ENCODE measurements at places on chromosomes 4 and X.

DNA sequence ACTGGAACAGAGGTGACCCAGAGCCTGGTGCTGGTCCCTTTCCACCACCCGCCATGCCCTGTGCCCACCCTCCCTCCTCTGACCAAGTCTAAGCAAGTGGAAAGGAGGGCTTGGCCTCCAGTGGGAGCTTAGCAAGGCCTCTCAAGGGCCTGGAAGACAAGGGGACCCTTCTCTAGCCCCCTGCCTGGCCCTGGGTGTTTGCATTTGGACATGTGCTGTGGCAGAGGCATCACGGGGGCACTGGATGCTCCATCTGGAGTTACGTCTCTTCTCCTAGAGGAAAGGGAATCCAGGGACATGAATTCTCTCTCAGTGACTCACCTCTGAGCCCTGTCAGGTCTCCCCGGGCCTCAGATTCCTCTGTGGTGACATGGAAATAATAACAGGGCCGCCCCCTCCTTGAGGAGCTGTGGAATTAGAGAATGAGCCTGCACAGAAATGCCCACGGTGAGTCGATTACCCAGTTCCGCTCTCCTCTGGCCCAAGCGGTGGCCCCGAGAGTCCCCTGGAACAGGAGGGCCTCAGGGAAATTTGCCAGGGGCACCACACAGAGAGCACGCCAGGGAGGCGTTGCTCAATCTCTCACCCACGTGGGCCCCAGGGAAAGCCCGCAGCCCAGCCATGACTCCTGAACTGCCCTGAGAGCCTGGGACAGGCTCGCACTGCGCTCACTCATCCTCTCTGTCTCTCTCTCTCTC lies 189.6 kb downstream of the BCOR start:
- no peak for DNase-seq

DNA sequence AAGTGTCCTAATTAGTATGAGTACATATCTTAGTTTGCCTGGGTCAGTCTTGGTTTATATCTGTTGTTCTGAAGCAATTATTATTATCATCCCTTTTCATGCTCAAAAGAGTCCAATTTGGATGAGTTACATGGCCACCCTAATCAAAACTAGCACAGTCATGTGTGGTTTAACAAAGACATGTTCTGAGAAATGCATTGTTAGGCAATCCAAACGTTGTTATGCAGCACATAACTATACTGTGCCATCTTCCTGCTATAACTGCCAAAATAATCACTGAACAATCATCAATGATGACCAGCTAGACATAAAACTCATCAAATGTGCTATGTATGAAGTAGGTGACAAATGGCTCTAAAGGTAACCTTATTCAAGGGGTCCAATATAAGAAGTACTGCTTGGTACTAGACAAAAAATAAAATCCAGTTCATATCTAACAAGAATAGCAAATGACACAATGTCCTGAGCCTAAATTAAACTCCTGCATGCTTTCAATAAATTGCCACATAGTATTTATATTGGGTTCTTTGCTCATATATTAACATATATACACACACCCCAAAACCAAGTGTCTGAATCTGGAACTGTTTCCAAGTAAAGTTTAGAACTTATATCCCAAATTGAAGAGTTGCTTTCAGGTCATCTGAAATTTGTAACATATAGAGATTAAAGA lies 41.9 kb downstream of the CNOT6L start:
- DNase-seq = no peak

- DNase-seq = no peak
Measured at GRCh38 chr4:95190751-95191436, 357.9 kb downstream of the UNC5C start.

GRCh38 chr4:182216005-182216404 lies 27.2 kb upstream of the TENM3 start:
- no peak for DNase-seq

GRCh38 chr4:25621027-25621930 lies 34.4 kb upstream of the SLC34A2 start:
- DNase-seq = no peak

DNA sequence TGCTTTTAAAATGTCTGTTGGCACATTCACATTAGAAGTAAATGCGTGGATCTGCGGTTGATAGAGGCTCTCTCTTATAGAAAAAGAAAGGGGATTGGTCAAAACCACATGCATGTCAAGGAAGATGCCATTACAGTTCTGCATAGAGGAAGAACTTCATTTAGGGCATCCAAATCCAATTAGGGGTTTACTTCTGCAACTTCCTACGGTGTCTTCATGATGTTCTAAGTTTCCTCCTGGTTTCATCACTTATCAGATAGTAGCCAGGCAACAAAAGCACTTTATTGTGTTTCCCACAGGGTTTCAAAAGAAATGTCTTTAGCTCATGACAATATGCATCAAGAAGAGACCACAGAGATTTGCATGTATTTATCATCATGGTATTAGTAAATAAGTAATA lies 136.0 kb upstream of the HPGD start:
- DNase-seq = no peak

GRCh38 chr4:186068581-186069348 lies at the start of gene TLR3:
TLR3 (plus strand) TSS chr4:186069156; CDS start chr4:186076620, 7,464 bp downstream.
- DNase-seq = peak; percentile 8

DNA sequence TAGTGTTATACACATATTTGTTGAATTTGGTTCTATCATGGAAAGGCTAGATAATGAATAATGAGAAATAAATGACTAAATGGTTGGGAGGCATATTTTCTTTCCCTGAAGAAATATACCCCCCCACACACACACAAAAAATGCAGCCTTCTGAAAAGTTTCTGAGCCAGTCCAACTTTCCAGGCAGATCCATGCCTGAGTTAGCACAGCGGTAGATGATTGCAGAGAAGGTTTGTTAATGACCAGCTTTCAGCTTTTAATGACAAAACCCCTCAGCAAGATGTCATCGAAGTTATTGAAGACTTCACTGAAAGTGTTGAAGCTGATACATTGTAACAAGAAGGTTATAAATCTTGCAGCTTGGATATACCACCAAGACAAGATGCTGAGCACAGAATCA lies 61.4 kb downstream of the GBA3 start:
- DNase-seq = no peak

- DNase-seq = no peak
Measured at GRCh38 chr4:88130544-88131305, 27.7 kb downstream of the ABCG2 start.

GRCh38 chrX:129754056-129755024 lies 15.6 kb downstream of the XPNPEP2 start:
- DNase-seq = no peak

- DNase-seq = no peak
Measured at GRCh38 chrX:78659955-78660354, 827 bp upstream of the RTL3 start.

GRCh38 chr4:55343887-55344286 lies 2.2 kb upstream of the SRD5A3 start:
- DNase-seq = no peak

DNA sequence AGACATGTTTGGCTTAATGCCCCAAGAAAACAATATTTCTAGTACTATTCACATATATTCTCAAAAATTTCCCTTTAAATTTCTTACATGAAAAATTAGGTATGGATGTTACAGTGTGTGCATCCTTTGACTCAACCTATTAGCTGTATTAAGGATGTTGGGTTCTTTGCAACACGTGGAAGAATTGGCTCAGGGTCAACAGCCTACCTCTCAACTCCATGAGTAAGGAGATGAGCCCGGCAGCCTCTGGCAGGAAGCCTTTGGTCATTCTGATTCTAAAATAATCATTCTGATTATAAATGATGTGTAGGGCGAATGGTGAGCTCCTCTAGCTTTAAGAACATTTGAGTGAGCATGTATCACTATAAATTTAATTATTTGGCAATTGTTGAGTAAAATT lies 148.0 kb upstream of the WDFY3 start:
- DNase-seq = no peak

DNA sequence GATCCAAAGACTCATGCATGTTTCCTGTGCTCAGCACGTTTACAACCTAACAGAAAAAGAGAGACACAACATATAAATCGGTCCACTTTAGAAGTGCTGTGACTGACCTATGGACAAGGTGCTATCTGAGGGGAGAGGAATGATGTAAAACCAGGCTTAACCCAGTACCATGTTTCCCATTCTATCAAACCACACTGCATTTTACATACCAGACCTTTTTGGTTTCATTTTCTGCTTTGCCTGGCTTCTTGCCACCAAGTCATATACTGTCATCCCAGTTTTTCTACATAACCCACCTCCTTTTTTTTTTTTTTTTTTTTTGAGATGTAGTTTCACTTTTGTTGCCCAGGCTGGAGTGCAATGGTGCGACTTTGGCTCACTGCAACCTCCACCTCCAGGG lies 82.2 kb downstream of the KLF8 start:
- no peak for DNase-seq

DNA sequence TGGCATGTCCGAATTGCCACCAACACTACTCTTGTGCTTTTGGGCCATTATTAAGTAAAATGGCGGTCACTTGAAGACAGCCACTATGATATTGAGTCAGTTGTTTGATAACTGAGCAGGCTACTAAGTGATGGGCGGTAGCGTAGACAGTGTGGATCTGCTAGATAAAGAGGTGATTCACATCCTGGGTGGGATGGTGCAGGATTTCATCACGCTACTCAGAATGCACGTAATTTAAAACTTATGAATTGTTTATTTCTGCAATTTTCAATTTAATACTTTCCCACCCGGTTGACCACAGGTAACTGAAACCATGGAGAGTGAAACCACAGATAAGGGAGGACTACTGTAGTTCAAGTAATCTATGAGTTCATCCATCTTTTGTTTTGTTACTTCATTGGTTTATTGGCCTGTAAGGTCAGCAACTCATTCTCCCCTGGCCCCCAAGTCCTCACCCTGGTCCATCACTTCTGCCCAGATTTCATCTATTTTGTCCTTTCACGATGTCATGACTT lies 2.9 kb downstream of the ARAF start:
- no peak for DNase-seq

- no peak for DNase-seq
Measured at GRCh38 chr4:145843148-145843547, 95.5 kb downstream of the ZNF827 start.

GRCh38 chrX:12758291-12758690 lies 32.9 kb upstream of the PRPS2 start:
- DNase-seq = no peak

DNA sequence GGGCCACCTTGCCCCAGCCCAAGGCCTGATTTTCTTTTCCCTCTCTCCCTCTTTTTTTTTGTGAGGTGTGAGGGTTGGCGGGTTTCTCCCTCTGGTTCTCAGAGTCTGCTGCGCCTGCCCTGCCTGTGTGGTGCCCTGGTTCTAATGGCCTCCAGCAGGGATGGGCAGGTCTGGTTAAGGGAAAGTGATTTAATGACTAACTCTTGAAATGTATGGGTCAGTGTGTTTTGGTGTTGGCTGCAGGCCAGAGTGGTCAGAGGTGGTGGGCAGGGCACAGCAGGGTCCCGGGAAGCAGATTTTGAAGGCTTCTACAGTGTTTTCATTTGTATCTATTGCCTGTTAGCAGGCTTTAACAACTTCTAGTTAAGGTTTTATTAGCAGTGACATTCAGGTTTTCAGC lies 39.0 kb downstream of the JADE1 start:
- DNase-seq = no peak

DNA sequence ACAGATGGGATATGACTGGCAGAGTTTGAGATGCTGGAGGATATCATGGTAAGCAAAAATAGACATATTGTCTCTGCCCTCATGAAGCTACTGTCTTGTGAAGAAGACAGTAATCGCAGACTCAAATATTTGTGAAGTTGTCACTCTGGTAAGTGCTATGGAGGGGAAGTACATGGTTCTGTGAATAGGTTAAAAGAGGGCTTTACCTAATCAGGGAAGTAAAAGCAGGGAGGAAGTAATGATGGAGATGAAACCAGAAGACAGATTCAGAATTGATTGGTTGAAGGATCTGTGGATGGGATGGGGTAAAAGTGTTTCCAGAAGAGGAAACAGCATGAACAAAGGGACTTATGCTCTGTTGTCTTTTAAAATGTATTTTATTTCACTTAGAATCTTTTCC lies 19.3 kb upstream of the MAGED1 start:
- DNase-seq = no peak

- DNase-seq = no peak
Measured at GRCh38 chr4:77181720-77182119, 24.7 kb downstream of the CCNG2 start.

DNA sequence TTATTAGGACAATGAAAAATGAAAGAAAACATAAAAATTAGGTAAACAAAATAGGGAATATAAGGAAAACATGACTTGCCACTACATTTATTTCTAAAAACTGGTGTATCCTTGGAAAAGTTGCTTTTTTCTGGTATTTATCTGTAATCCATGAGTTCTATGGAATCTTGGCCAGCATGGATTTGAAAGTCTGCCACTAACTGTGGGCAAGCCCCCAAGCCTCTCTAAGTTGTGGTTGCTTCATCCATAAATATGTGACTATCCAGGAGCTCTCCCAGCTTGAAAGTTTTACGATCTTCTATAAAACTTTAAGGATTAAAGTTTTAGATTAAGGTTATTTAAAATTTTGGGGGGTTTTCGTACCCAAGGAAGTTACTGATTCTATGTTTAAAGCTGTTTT lies 21.8 kb downstream of the RPS6KA3 start:
- no peak for DNase-seq

DNA sequence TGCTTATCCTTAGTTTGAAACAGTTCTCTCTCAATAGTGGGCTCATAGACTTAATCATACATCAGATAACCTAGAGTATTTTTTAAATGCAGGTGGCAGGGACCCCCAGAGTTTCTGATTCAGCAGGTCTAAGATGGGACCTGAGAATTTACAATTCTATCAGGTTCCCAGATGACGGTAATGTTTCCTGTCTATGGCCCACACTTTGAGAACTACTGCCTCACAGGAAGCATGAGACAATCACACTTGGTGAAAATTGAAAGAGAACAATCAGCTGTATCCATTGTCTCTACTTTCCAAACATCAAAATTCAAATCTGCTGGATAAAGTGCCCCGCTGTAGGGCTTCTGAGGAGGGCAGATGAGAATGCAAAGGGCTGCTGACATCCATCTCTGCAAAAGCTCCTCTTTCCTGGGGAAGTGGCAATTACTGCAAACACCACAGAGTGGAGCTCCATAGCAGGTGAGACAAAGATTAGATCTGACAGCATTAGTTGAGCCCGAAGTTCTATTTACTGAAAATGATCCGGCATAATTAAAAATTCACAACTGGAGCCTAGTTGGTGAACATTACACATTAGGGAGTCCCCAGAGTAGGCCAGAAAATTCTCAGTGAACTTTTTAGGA lies 187.8 kb upstream of the MBNL3 start:
- DNase-seq = no peak

GRCh38 chr4:143405075-143405730 lies 68.5 kb downstream of the GAB1 start:
- DNase-seq = no peak

DNA sequence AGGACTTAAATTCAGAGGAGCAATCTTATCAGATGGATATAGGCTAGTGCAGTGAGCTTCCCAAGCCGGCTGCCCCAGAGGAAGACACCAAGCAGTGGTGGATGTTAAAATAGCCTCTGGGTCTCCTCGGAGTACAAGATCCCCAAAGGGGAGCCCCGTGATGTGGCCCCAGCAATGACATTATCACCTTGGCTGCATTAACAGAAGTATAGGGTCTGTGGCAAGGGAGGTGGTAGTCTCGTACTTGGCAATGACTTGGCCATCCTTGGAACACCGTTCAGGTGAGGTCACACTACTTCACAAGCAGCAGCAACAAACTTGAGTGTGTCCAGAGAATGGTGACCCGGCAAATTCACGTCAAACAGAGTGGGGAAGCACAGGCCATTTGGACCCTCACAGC lies 67.8 kb downstream of the PSAPL1 start:
- DNase-seq = no peak

- DNase-seq = peak; percentile 4
Measured at GRCh38 chr4:74376888-74377483, 12.0 kb downstream of the EREG start.

All from G401 (cell line).